Left hindlimb (tissue), 1 donor: ENCODE measurements at places on chromosomes 6 and 20.
A peak's percentile ranks its signal among the peaks of the same experiment; 100 is the strongest.

DNA sequence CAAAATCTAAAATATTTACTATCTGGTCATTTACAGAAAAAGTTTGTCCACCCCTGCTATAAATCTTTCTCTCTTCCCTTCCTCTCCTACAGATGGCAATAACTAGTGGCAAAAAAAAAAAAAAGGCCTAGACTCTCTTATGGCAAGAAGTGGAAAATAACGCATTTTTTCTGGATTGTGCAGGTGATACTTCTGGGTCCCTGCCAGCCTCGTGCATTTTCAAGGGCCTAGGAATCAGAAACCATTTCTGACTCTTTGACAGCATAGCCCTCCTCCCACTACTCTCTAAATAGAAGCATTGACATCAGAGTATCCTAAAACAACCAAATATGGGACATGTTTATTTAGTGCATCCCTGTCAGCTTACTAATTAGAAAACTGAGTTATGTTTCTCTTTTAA is 251.0 kb downstream of the KHDC1L start:
- peak; percentile 48 for DNase-seq

GRCh38 chr20:49132995-49133478 is 55.1 kb downstream of the STAU1 start:
- DNase-seq = no peak

DNA sequence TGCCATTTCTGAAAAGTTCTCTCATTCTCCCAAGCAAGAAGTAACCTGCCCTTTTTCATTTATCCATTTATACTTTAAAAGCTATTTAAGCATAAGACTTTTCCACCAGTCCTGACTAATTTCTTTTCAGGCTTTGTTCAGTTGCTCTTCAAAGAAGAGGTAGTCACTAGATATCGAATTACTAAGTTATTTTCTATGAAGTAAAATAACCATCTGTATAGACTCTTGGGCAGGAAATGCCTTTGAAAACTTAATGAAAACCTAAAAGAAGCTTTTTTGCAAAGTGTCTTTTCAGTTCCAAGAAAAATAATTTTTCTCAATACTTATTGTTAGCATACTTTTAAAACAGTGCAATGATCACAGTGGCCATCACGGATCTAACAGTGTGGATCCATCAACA is 31.3 kb upstream of the LAMP5 start:
- DNase-seq = no peak

DNA sequence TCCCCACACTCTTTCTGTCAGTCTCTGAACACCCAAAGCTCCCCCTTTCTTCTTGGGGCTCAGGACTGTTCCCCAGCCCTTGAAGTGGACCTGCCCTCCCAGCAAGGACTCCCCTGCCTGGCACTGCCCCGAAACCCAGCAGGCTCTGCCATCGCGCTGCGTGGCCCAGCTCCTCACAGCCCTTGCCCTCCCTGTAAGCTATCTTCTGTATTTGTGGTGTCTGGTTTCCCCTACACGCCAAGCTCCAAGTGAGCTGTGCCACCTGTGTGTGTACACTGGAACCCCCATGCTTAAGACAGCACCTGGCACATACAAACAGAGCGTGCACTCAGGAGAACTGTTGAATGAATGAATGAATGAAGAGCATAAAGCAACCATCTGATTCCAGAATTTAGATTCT is 57.7 kb downstream of the TMEM242 start:
- DNase-seq = no peak

DNA sequence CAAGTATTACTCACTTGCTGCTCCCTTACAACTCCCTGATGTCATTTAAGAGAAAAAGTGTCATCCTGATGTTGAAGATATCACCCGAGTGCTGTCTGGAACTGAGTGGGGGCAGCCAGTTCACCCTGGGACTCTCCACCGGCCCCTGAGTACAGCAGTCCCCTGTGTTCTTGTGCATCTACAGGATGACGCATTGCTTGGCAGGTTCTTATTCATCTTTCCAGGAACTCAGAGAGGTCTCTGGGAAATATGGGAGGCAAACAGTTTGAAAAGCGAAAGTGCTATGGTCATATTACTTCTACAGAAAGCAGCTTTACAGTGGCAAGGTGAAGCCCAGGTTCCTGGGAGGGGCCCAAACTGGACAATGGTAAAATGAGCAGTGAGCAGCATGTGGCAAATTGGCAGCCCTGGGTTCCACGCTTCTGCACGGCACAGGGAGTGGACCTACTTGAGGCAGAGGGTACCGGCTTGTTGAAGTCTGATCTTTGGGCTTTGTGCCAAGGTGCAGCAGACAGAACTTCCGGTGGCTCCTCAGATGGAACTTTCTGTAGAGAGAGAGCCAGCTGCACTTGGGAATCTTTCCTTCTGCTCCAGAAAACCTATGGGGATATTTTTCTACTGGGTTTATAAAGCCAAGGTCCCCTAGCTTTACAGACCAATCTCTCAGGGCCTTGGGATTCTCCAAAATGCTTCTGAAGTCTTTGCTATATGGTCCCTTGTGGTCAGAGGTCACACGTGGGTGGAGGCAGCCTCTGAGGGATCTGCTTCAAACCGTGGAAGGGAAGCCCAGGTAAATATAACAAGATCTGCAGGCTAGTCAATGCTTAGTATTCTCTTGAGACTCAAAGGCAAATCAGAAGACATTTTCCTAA is 128.3 kb downstream of the MAP3K7 start:
- no peak for DNase-seq
